ENCODE measurements at places on chromosomes 2 and 18.

DNA sequence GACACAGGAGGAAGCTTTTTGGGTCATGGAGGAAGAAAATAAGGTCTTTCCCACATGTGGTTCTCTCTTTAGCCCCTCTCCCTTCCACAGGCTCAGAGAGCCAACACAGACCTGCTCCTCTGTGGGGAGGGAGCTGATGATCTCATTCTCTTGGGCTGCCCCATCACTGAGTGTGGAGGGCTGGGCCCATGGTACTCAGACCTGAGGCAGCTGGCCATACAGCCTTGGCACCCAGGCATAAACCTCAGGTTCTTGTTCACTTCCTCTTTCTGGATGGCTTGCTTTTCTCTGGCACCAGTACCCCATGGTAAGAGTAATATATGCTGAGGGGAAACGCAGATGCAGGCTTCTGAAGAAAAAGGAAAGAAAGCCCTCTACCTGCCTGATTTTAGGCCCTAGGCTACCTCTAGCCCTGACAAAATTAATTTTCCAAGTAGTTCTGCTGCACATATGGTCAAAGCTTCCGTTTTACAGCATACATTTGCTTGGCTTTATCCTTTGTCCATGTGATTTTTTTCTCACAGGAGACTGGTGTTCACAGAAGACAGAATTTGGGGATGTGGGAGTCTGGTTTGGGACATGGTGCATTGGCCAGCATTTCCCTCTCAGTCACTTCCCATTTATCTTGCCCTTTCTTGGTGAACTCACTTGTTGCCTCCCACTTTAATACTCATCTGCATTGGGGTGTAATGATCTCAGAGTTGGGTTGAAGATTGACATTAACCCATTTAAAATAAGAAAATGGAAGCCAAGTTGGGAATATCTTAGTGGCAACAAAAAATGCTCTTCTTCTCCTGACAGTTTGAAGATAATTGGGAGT, 11.1 kb downstream of the DHRS9 start:
- no peak for DNase-seq

DNA sequence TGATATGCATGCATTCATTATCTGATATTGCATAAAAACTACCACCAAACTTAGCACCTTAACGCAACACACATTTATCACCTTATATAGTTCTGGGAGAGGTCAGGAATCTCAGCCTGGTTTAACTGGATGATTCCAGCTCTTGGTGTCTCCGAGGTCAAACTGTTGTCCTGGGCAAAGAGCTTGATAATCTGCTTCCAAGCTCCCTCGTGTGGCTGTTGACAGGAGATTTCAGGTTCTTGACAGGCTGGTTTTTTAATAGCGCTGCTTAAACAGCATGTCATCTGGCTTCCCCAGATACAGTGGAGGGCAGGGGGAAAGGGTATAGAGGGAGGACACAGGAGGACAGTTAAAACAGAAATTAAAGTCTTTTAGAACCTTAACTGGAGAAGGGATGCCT, 785.0 kb downstream of the CNTNAP5 start:
- no peak for DNase-seq

DNA sequence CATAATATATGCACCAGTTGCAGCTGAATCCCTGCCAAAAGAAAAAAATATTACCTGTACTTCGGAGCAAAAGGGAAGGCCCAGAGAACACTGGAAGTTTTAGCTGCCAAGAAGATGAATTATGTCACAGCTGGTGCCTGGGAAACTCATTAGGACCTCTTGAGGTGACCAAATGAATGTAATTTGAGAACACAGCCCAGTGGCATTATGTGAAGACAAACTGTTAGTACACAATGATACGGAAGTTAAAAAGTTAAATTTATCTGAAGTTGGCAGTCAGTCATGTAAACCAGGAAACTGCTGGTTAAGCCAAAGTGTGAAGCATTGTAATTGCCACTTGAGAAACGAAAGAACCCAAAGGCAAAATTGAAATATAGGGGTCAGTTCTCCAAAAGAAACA, 80.7 kb downstream of the EML4 start:
- no peak for DNase-seq

DNA sequence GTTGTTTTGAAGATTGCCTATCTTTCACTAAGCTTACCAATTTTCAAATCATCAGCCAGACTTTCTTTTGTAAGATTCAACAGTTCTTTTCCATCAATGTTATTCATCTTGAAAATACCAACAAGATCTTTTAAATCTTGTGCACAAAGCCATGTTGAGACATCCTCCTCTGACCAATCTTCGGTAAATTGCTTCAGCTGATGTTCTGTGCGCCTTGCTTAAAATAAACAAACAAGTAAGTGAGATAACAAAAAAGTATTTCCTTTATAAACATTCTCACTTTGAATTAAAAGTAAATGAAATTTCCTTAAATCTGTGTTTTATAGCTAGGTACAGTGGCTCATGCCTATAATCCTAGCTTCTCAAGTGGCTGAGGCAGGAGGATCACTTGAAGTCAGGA, 30.3 kb downstream of the WDSUB1 start:
- DNase-seq: no peak

DNA sequence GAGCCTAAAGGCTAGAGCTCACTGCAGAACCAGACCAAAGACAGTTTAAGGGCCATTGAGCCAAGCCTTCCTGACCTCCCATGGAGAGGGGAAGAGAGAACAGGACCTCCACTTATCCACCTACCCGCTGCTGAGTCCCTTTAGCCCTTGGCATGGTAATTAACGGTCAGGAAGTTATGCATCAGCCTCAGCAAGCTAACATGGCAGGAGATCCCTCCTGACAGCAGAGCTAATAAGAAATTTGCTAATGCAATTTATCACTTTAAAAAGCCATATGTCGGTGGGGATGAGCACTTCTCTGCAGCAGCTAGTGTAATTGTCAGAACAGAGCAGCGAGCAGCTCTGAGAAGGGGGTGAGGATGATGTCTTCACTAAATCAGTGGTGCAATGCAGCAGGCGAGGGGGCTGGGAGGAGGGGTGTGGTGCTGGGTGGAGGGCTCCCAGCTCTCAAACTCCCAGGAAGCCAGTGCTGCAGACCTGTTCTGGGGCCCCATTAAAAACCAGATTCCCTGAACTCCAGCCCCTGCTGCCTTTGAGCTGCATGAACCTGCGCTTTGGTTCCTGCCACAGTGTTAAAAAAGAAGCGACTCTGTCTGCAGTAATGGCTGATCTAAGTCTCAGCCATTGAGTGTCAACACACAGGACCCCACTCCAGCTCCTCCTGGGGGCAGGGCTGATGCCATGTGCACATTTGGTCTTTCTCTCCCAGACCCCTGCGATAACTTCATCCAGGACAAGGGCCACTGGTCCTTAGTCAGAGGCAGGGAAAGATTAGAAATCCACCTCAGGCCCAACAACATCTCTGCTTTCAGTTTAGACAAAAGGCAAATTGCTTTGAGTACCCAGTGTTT, 84.2 kb upstream of the STPG4 start:
- DNase-seq: no peak

DNA sequence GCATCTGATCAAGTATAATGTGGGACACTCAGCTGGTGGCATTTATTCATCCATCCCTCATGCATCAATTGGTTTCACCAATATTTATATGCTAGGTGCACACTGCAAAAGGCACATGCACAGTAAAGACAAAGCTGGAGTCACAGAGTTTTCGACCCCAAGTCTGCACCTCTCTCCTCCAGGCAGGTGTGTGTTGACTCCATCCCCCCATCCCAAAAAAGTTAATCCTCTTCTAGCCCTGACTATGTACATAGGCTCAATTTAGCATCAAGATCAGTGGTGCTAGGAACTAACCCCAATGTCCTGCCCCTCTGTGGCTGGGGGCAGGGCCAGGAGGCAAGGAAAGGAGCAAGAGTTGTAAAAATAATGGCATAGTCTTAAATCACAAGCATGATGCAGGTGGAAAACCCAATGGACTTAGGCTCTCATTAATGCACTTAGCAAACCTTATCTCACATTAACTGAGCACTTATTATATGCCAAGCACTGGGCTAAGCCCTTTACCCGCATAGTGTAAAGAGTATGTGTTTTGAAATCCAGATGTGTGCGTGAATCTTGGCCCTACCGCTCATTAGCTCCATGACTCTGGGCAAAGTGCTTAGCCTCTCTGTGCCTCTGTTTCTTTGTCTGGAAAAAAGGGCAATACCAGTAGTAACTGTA, 3.1 kb downstream of the EVA1A start:
- no peak for DNase-seq

GRCh38 chr2:63862806-63863205, 21.1 kb downstream of the UGP2 start:
- no peak for DNase-seq

- no peak for DNase-seq
Measured at GRCh38 chr2:11296401-11296800, 48.0 kb downstream of the ROCK2 start.

DNA sequence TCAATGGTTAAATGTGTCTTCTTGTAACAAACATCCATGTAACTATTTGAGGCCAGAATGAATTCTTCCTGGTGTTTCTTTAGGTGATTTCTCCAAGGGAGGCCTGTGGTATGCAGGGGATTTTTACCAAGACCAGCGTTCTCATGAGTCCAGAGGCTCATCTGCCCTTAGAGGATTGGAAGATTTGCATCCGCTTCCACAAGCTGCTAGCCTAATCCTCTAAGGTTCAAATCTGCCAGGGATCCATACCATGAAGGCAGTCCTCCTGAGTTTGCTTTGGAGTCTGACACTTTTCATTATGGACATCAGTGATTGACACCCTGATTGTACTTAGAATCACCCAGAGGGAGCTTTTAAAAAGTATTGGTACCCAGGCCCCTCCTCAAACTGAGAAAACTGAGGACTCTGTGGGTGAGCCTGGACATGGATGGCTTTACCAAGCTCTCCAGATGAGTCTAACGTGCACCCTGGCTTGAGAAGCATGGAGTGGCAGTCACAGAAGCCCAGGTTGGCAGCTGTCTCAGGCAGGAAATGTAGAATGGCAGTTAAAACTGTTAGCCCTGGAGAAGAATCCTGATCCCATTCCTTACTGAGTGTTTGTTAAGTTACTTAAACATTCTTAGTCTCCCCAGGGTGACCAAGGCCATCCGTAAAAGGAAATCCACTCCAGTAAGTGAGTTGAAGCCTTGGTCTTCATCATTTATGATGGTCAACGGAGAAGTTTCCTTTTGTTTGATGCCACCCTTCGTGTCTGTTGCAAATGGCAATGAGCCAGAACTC, 95.3 kb upstream of the RMDN2 start:
- no peak for DNase-seq

DNA sequence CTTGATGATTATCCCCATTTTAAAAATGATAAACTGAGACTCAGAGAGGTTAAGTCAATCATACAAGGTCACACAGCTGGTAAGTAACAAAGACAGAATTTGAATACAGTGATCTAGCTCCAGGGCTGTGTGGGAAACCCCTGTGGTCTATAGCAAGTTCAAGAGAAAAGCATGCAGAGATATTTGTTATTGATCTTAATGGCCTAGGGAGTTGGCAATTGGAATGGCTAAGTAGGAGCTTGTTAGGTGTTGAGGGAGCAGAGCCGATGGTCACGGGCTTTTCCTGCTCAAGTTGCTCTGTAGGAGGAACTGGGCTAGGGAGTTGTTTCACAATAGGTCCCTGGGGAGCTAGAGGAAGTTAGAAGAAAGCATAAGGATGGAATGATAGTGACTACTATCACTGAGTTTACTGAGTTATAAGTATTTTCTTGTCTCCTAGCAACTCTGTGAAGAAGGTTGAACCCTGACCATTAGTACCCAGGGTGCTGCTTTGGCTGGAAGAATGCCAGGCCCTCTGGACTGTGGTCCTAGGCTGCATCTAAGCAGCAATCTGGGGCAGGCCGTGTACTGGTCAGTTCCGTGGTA, 30.0 kb downstream of the RNF125 start:
- no peak for DNase-seq

- no peak for DNase-seq
Measured at GRCh38 chr2:54079331-54079730, 36.1 kb upstream of the ACYP2 start.

- no peak for DNase-seq
Measured at GRCh38 chr2:62412347-62412742, 93.7 kb downstream of the TMEM17 start.

- no peak for DNase-seq
Measured at GRCh38 chr2:222693837-222694236, 22.4 kb downstream of the MOGAT1 start.

GRCh38 chr2:138689705-138690104, 90.5 kb downstream of the NXPH2 start:
- DNase-seq: no peak

DNA sequence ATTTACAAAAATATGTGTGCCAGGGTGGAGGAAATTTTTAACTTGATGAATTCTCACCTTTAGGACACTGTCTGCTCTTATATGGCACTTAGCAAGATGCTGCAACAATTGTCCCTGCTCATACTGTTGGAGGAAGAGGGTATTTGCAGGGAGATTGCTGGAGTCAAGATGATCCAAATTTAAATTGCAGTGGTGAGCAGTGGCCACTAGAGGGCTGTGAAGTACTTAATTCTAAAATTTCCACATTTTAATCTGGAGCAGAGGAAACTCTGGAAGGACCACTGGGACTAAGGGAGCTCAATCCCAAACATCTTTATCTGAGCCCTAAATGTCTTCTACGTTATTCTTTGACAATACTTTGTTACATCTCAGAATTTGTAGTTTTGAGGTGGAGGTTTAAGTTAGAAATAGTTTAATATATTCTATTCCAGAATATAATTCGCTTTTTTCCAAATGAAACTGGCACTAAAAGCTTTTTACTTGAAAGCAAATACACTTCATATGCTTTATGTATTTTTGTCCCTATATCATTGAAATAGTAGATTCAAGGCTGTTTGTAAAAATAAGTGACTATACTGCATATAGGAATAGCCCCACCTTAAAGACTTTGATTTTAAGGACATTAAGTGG, 33.0 kb upstream of the PTH2R start:
- no peak for DNase-seq

DNA sequence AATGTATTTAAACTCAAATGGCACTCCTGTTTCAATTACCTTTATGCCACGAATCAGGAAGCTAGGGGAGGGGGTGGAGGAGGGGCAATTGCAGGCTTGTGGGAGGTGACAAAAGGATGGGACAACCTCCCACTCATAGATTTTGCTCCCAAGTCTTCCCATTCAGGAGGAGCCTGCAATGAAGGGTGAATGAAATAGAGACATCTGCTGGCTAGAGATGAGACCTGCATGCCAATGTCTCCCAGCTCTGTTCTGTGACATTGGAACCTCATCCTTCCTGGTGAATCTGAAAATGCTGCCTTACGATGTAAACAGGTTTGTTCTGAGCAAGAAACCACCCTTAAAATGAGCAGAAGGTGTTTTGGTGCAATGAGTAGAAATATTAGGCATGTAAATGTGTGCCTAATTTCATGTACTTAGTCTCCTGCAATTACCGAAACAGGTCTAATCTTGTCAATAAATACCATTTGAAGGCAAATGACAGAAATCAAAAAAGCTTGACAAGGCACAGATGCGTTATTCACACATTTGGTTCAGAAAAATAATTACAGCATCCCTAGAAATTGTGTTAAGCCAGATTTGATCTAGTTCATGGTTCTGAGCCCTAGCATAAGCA, 2.7 kb upstream of the PID1 start:
- no peak for DNase-seq

Measured in stimulated activated CD8-positive, alpha-beta memory T cell treated with anti-CD3 and anti-CD28 coated beads, Interleukin-7, amount 100 ng/mL, for 1 hour (primary cell).